ENCODE measurements at places on chromosomes 13 and 19.

GRCh38 chr13:104460554-104460953, 1394.3 kb upstream of the SLC10A2 start:
- DNase-seq: no peak

DNA sequence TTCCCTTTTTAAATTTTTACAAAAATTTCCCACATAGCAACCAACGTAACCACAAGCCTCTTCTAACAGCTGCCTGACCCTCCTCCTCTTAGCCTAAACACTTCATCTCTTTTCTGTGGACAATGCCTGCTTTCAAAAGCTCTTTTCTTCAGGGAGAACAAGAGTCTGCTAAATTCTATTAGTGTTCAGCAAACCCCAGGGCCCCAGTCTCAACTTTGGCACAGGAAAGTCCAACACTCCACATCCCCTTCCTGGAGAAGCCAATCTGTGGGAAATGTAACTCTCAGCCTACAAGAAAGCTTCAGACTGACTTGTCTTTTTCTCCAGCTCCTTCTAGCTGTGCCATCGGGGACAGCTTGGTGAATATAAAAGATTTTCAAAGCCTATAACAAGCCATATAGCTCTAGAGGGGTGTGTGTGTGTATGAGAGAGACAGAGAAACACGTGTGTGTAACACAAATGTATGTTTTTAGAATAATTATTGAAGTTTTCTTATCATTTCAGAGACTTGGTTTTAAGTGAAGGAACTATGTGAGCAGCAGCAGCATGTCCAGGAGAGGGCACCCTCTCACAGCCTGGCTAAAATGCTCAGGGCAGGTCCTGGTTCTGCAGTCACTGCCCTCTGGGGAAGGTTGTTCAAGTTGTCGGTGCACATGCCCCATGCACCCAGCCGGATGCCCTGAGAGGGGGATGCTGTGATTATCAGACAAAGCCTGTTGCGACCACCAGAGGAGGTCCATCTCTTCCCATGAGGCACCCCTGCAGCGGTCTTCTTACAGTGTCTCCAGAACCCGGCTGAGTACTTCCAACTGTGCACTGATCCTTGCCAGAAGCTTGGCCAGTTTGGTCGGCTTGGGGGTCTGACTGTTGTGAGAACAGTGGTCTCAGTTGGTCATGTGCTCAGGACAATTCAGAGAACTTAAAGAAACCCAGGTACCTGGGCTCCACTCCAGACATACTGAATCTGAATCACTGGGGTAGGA, 34.4 kb downstream of the CCDC70 start:
- DNase-seq: peak; percentile 55

DNA sequence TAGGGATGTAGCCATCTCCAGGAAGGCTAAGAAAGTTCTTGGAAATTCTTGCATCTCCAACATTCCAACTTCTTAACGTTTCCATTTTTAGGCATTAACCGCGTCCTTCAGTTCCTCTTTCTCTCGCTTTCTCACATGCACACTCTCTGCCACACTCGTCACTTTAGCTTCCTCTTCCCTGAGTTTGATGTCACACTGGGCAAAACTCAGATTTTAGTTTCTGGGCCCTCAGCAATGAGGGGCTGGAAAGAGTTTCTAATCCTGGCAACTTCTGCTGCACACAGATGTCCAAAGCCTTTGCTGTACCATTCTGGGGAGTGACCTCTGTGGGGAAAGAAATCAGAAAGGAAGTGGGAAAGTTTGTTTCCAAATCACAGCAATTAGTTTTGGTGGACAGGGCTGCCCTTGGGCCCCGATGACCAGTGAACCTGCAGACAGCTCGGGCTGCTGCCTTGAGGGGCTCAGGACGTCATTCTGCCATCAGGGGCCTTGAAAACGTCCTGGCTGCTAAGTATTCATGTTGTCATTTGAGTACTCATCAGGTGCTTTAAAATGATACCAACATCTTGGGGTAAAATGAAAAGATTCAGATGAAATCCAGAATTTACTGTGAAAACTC, 89.3 kb downstream of the KL start:
- no peak for DNase-seq

GRCh38 chr19:16586991-16587832, 15.0 kb upstream of the SLC35E1 start:
- no peak for DNase-seq

DNA sequence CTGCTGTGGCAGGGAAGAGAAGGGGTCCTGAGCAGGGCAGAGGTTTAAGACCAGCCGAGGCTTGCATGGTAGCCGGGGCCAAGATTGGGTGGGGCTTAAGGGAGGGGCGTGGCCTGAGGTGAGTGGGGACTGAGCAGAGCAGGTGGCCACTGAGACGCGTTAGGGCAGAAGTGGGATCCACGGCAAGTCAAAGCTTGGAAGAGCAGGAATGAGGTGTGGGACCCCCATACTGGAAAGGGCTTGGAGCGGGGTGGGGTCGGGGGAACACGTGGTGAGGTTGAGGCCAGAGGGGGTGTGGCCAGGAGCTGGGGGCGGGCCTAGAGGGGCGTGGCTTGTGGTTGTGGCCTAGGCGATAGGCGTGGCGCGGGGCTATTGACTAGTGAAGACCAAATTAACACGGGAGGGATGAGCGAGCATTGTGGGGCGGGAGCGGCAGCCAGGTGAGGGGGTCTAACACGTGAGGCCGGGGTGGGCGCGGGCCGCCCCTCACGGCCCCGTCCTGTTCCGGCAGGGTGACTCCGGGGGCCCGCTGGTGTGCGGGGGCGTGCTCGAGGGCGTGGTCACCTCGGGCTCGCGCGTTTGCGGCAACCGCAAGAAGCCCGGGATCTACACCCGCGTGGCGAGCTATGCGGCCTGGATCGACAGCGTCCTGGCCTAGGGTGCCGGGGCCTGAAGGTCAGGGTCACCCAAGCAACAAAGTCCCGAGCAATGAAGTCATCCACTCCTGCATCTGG, 3.3 kb downstream of the CFD start:
- no peak for DNase-seq

GRCh38 chr19:55285229-55285890, 1.6 kb downstream of the BRSK1 start:
- DNase-seq: no peak

DNA sequence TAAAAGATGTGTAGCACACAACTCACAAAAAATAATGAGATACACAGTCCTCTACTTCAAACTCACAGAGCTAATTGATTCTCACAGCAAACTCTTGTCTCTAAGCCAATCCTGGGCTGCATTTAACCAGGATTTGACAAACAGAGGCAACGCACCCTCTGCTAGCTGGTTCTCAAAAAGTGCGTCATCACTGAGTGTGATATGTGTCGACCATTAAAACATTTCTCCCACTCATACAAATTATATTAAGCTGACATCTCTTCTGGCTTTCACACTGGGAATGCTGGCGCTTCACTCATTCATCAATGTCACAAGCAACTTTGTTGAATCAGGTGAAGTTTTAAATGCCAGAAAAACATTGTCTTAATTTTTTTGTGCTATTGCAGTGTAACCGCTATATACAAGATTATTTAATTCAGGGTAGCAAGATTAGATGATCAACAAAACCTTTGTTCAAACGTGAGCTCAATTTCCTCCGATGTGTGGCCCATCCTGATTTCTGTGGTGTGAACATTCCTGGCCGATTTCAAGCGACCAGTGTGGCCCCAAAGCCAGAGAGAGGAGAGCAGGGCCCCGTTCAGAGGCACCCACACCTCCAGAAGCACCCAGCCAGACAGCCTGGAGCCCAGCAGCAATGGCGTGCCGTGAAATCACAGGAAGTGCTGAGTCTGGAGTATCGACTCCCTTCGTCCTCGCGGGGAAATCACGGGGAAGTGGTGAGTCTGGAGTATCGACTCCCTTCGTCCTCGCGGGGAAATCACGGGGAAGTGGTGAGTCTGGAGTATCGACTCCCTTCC, 49.4 kb downstream of the RASA3 start:
- no peak for DNase-seq

DNA sequence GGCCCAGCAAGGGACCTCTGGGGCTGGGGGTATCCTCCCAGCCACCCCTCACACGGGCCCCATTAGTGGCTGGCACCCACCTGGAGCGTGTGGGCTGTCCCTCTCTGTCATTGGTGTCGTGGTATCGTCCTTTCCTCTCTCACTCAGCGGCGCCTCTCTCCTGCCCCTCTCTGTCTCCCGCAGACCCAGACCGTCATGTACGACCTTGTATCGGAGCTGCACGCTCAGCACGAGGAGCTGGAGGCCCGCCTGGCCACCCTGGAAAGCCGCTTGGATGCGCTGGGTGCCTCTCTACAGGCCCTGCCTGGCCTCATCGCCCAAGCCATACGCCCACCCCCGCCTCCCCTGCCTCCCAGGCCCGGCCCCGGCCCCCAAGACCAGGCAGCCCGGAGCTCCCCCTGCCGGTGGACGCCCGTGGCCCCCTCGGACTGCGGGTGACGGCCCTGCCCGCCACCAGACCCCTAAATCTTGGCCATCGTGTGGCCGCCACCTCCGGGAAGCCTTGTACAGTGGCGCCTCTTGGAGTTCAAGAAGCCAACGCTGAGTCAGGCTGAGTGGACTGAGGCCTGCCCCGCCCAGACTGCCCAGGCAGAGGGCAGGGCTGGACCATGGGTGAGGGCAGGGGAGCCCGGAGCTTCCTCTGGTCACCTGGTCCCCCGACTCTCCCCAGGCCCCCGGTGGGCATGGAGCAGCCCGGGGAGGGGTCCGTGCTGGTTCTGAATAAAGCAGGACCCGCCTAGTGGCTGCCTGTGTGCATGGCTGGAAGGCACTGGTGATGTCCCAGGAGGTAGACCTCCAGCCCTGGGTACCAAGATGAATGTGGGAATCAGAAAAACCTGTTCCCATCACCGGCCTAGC, 9.8 kb upstream of the ARRDC2 start:
- DNase-seq: no peak

DNA sequence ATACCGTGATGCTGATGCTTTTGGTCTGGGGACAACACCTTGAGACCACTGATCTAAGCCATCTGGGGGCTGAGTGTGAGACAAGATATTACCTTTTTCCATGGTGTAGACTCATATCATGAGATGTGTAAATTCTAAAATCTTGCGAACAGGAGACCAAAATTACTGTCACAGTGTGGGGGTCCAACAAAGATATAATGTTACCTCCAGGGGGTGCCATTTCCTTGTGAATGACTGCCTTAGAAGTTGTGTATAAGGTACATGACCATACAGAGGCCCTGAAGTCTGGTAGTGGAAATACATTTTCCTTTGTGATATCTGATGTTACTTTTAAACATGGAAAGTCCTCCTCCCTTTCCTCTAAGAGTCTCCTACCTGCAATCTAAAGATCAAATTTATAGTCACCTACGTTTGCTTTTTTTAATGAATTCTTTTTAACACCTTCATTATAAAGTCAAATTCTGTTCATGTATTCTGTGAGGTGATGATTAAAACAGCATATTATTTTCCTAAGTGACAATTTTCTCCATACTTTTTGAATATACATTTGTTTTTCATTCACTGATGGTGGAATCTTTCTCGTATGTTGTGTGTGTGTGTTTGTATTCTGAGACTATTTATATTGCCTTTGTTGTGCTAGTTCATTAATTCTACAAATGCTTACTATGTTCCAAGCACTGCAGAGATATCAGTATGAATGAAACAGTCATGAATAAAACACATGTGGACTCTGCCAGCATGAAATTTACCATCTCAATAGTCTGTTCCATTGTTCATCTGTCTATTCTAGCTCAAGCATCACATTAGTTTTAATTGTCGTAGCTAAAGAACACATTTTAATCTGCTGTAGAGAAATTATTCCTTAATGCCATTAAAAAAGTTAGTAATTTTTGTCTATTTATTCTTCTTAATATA, 113.7 kb downstream of the RFC3 start:
- DNase-seq: no peak

- no peak for DNase-seq
Measured at GRCh38 chr13:84784443-84785153, 902.3 kb upstream of the SLITRK1 start.

GRCh38 chr19:10796653-10797052, 39.4 kb downstream of the TMED1 start:
- no peak for DNase-seq

GRCh38 chr19:57961785-57962184, 12.5 kb downstream of the C19orf18 start:
- no peak for DNase-seq

DNA sequence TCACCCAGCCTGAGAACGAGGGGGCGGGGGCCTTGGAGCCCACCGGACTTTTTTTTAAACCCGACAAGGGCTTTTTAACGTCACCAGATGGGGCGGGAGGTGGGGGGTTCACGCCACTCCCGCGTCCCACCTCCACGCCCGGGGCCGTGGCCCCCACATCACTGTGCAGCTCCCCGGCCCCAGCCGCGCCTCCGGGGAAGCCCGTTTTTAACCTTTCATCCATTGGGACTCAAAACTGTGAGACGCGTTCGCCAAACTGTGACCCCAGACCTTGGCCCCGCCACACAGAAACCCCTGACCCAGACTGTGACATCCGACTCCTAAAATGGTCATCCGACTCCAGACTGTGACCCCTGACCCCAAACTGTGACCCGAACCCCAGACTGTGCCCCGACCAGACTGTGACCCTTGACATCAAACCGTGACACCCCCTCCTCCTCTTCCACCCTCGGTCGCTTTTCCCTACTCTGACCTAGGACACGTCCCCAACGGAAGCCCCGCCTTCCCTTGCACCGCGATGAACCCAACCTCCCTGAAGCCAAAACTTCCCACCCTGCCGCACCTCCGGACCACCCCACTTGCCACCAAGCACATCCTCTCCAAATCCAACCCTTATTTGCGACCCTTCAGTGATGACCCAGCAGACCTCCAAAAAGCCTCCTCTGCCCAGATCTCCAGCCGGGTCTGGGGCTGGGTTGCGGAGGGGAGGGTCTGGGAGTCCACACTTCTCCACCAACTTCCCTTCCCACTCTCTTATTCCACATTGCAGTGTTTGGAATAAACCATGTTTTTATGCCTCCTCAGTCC, 1.5 kb upstream of the GRWD1 start:
- DNase-seq: no peak

GRCh38 chr19:18677156-18677555, 6.3 kb upstream of the CRTC1 start:
- DNase-seq: no peak

DNA sequence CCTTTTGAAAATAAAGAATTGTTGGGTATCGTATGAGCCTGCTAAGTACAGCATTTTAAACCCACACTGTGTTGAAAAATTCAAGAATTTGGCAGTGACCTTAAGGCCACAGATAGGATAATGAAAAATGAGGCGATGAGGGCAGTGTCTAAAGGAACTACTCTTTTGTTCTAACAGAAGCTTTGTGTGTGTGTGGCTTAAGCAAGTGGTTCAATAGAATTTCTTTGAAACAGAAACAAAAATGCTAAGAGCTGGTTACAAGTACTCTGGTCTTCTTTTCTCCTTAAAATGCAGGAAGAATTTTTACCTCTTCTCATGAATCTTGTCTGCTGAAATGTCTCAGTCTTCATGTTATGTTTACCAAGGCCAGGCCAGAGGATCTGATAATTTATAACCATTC, 279.5 kb downstream of the ZNF536 start:
- no peak for DNase-seq

GRCh38 chr13:67630640-67631039, 400.5 kb upstream of the PCDH9 start:
- DNase-seq: no peak

DNA sequence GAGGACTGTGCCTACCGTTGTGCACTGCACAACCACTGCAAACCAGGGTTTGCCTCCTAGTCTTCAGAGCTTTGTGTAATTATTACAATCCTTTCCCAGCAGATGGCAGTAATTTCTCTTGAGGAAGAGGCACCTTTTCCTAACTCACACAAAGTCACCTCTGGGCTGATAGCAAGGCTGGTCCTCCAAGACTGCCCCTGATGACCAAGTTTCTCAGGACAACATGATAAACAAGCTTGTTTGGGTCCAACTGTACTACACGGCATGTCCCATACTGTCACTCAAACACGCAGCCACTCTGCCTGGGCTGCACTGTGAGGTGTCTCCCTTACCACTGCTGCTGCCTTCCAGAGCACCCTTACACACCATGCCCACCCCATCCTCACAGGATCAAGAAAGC, 39.3 kb downstream of the RFXAP start:
- DNase-seq: peak; percentile 24

Data from HTR-8/SVneo (cell line).